ENCODE measurements at places on chromosomes 4 and X.

DNA sequence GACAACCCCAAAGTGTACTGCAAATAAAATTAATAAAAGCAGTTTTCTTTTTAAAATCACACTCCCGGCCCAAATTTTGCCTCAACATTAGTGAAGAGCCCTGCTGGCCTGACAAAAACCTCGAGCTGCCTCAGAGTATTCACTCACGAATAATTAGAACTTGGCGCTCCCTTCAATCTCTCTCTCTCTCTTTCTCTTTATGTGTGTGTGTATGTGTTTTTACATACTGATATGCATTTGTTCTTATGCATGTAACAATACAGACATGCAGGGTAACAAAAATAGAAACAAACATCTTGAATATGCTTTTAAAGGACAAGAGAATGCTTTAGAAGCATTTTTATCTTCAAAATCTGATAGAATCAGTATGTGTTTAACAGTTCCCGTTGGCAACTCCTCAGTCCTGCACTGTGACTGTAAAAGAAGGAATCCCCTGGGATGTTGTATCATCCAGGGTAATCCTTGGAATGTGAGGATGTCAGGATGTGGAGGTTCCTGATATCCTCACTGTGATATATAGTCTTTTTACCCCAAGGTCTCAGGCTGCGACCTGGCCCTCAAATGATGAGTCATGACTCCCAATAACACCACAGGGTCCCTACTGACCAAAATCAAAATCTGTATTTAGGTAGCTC is 53.0 kb downstream of the PTCHD1 start:
- peak; percentile 60 for DNase-seq

DNA sequence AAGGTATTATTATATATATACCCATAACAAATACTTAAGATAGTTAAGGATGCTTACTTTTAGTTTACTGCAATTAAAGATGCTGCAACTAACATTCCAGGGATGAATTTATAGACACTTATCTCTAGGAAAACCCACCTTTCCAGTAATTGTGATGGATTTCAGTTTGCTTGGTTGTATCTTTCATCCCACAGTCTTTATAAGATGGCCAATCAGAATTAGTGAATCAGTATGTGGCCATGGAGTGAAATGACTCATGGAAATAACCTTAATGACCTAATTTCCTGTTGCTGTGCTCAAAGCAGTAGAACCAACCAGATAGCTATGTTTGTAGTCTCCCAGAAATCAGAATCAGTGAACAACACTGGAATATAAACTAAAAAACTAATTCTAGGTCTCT is 26.4 kb downstream of the MOSPD2 start:
- DNase-seq = peak; percentile 45

DNA sequence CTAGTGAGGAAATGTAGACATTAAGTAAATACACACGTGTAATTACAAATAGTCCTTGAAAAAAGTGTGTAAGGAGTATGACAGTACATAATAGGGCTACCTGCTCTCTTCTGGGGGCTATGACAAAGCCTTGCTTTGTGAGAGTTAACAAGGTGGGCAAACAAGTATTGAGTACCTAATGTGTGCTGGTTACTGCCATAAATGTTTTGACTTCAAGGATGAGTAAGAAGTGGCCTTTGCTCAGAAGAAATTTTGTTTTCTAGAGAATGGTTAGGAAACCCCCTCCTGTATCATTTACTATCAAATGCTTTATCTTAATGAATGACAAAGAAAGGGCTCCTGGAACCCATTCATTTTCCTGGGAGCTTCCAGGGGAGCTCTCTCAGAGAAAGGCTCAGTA is 167.0 kb upstream of the CASK start:
- no peak for DNase-seq

DNA sequence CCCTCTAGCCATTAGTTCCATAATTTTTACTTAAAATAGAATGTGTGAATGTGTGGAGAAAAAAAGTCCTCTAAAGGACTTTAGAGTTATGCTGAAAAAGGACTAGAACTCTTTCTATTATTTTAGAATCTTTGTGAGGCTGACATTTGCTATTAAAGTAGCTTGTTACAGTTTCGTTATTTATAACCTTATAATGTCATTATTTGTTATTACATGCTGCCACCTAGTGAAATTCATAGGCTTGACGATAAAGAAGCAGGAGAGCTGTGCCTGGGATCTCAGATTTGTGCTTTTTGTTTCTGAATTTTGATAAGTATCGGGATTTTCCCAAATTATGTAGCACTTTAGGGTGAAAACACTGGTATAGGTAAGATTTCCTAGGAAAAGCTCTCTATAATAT is 38.5 kb upstream of the TAPT1 start:
- DNase-seq = peak; percentile 55

- DNase-seq = peak; percentile 82
Measured at GRCh38 chr4:76539979-76540378, 105.0 kb downstream of the SHROOM3 start.

GRCh38 chrX:40201329-40201885 is 103.6 kb upstream of the BCOR start:
- no peak for DNase-seq

DNA sequence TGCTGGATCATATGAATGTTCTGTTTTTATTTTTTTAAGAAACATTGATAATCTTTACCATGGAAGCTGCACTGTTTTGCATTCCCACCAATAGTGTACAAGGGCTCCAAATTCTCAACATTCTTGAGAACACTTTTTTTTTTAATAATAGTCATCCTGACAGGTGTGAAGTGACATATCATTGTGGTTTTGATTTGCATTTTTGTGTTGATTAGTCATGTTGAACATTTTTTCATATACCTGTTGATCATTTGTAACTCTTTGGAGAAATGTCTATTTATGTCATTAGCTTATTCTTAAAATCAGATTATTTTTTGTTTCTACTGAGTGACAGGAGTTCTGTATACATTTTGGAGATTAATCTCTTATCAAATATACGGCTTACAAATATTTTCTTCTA is 408.5 kb downstream of the GLUD2 start:
- DNase-seq = no peak

- DNase-seq = no peak
Measured at GRCh38 chr4:14583752-14584151, 418.5 kb upstream of the CPEB2 start.

- DNase-seq = no peak
Measured at GRCh38 chr4:13492747-13493146, 8.6 kb upstream of the RAB28 start.

GRCh38 chrX:50586407-50586806 is 115.8 kb upstream of the DGKK start:
- no peak for DNase-seq

GRCh38 chrX:136816975-136817374 is 36.2 kb upstream of the ARHGEF6 start:
- peak; percentile 60 for DNase-seq

DNA sequence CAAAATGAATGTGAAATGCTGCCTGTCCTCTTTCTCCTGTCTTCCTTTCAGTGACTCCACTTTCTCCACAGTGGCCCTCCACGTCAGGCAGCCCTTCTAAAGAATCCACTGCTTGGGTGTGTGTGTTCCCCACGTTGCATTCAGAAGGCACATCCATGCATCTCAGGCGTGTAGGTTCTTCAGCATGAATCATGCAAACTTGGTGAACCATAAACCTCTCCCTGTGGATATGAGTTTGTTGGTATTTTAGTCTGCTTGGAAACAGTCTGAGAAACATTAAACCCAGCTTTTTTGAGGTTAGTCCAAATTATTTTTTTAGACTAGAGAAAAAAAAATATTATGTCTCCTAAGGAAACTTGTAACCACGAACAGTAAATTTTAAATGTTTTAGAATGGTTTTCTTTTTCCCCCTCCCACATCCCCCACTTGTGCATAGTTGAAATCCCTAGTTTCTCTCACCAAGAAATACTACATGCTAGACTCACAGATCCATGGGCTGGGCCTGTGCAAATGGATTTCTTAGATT is 251.6 kb downstream of the CBR4 start:
- peak; percentile 98 for DNase-seq

- DNase-seq = no peak
Measured at GRCh38 chr4:44736900-44737299, 10.5 kb upstream of the GNPDA2 start.

DNA sequence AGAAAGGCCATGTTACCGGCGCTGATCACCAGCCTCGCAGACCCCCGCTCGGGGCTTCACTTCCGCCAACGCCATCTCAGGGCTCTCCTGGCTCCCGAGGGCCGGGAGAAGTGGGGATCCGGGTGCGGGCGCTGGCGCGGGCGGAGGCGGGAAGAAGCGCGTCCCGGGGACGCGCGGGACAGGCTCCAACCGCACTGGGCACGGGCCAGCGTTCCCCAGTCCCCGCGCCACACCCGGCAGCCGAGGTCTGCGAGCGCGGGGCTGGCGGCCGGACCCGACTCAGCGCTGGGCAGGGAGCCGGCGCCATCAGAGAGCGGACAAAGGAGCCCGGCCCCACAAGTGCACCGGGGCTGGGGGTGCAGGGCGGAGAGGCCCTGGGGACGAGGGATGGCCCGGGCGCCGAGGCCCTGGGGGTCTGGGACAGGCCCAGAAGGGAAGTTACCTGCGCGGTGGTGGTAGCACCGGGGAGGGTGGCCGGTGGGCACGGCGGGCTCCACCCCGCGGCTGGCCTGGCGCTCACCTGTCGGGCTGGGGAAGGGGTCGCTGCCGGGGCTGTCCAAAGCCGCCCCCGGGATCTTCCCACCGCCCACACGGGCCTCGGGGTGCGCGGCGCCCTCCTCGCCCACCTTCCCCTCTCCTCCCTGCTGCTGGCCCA is 449 bp downstream of the CTPS2 start:
- peak; percentile 1 for DNase-seq

DNA sequence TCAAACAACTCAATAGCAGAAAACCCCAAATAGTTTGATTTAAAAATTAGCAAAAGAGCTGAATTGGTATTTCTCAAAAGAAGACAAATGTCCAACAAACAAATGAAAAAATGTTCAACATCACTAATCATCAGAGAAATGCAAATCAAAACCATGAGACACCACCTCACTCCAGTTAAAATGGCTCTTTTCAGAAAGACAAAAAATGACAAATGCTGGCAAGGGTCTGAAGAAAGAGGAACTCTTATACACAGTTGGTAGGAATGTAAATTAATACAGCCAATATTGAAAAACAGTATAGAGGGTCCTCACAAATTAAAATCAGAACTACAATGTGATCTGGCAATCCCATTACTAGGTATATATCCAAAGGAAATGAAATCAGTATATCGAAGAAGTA is 70.4 kb downstream of the FBXL5 start:
- no peak for DNase-seq

DNA sequence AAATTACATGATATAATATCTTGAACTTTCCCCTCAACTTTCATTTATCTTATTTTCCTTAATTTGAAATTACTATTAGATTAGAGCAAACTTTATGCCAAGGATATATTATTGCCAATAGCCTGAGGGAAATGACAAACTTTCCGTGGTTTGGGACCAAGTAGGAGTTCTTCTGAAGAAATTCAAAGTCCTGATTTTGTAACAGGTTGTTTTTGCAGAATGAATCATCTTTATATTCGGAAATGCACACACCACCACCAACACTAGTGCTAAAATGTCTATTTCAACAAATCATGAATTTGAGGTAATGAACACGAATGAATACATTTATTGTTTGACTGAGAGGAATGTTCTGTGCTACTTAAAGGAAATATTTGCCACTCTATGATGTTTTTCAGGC is 226.7 kb downstream of the GRIA2 start:
- DNase-seq = no peak

- no peak for DNase-seq
Measured at GRCh38 chrX:136025091-136025490, 39.9 kb downstream of the SLC9A6 start.

GRCh38 chrX:120463241-120463640 is 5.9 kb downstream of the LAMP2 start:
- DNase-seq = peak; percentile 25

GRCh38 chr4:186161138-186161537 is 30.2 kb upstream of the CYP4V2 start:
- no peak for DNase-seq

- peak; percentile 10 for DNase-seq
Measured at GRCh38 chr4:43394976-43395375, 502.5 kb downstream of the GRXCR1 start.

- no peak for DNase-seq
Measured at GRCh38 chr4:95045429-95045828, 287.7 kb downstream of the BMPR1B start.

- DNase-seq = no peak
Measured at GRCh38 chr4:122503214-122503613, 46.7 kb upstream of the IL2 start.

- DNase-seq = no peak
Measured at GRCh38 chrX:110015915-110016314, 13.0 kb downstream of the TMEM164 start.

DNA sequence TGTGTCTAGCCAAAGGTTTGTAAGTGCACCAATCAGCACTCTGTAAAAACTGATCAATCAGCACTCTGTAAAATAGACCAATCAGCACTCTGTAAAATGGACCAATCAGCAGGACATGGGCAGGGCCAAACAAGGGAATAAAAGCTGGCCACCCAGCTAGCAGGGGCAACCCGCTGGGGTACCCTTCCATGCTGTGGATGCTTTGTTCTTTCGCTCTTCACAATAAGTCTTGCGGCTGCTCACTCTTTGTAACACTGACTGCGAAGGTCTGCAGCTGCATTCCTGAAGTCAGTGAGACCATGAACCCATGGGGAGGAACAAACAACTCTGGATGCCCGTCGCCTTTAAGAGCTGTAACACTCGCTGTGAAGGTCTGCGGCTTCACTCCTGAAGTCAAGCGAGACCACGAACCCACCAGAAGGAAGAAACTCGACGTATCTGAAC is 14.3 kb downstream of the HNRNPDL start:
- DNase-seq = no peak

DNA sequence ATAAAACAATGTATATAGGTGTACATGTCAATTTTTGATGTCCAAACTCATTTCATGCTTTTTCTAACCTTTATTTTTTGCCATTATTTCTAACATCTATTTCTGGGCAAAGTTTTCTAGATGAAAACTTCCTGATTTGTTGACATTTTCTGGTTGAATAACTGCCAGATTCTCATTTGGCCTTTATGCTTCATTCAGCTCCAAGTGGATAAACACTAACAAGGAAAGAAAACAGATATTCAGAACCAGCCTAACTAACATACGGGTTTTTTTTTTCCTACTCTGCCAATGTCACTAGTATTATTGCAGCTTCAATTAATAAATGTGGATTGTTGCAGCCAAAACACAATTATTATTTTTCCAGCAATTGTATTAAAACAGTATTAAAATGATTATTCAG is 50.9 kb upstream of the RAP1GDS1 start:
- no peak for DNase-seq

DNA sequence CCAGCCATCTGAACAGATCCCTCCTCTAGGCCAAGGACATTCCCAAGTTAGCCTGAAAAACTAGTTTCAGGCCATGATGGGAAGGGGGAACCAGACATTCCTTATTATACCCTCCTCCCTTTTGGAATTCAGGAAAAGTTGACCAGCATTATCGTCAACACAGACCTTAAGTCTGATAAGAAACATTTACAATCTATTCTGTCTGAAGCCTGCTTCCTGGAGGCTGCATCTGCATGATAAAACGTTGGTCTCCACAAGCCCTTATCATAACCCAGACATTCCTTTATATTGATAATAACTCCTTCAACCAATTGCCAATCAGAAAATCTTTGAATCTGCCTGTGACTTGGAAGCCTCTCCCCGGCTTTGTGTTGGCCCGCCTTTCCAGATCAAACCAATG is 44.3 kb downstream of the EFHC2 start:
- no peak for DNase-seq

GRCh38 chr4:8657381-8658088 is 65.0 kb downstream of the CPZ start:
- no peak for DNase-seq

Measured in fibroblast of skin of scalp (primary cell).